Right cardiac atrium (tissue), 5 donors: ENCODE measurements at places on chromosomes 7 and 10.

GRCh38 chr10:69338547-69339450 lies 60.5 kb downstream of the HK1 start:
- DNase-seq, result no peak

GRCh38 chr10:101020427-101021075 lies 10.4 kb downstream of the PDZD7 start:
- no peak for DNase-seq

DNA sequence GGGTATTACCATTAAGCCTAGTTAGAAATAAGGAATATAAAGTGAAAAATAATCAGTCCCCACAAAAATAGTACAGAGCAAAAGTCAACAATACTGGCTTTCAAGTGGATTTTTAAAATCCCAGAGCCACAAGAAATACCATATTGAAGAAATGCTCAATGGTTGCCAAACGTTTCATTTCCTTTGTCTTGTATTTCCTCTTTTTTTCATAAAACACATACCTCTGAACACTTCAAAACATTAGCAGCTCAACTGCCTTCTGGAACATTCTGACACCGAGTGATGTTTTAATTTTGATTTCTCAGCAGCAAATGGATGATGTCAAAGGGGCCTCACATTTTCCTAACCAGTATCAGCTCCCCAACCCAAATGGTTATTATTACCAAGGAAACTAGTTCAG lies 10.5 kb downstream of the NOD1 start:
- DNase-seq, result no peak

GRCh38 chr7:40297741-40298311 lies 163.0 kb downstream of the SUGCT start:
- no peak for DNase-seq
